Effector memory CD4-positive, alpha-beta T cell (primary cell): ENCODE measurements at places on chromosomes 6 and 20.

DNA sequence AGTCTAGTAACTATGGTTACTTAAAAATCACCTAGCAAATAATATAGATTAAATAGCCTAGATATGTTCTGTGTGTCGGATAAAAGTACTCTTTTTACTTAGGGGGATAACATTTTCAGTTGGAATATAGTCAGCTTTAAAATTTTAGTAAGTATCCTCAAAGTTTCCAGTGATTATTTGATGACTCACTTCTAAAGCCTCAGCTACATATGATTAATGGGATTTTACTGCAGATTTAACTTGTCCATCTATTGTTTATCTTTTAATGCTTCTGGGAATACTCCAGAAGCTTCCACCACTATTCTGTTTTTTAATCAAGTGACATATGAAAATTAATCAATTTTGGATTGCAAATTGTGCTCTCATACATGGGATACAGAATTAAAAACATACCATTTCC is 8.7 kb upstream of the TENT5A start:
- no peak for DNase-seq

DNA sequence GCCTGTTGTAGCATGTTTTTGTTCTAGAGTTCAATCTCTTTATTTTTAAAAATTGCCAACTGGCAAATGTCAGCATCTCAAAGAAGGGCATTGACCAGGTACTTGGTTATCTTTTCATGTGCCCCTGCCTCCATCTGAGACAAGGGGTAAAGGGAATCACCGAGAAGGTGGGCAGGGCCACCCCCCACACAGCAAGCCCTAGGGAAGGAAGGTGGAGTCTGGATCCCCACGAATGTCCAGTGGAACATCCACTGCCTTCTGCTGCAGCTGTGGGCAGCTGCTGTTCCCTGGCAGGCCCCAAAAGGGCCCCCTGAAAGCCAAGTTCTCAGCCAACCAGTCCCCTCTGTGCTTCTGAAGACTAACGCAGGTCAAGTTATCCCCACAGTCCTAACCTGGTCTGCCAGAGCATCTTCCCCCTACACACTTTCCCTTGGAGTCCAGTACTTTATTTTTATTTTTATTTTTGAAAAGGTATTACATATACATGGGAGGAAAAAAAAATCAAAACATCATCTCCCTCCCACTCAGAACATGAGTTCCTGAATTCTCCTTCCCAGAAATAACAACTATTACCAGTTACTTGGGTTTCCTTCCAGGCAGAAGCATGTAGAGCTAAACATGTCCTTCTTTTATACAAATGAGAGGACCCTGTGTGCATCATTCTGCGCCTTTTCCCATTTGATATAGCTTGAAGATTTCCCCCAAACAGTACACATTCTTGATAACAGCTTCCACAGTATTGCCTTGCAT is 253.7 kb downstream of the MAFB start:
- no peak for DNase-seq

DNA sequence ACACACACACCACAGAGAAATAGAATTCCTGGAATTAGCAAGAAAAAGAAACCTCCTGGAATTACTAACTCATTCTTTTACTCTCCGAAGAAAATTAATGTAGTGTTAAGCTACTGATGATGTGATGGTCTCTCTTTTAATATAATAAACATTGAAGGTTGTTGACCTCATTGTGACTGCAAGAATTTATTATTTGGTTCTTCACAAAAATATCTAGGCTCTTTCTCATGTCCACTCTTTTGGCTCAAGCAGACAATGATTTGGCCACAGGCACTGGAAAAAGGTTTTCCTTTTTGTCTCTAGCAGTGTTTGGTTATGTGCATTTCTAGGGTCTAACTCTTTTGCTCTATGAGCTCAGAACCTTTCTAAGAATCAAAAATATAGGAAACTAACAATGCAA is 811.9 kb downstream of the TENT5A start:
- no peak for DNase-seq

GRCh38 chr20:37567331-37567665 is 39.6 kb upstream of the BLCAP start:
- DNase-seq, result no peak

GRCh38 chr6:140874066-140874465 is 1258.7 kb upstream of the GJE1 start:
- DNase-seq, result no peak

- no peak for DNase-seq
Observed at GRCh38 chr6:131459005-131459404, 114.0 kb upstream of the ARG1 start.

DNA sequence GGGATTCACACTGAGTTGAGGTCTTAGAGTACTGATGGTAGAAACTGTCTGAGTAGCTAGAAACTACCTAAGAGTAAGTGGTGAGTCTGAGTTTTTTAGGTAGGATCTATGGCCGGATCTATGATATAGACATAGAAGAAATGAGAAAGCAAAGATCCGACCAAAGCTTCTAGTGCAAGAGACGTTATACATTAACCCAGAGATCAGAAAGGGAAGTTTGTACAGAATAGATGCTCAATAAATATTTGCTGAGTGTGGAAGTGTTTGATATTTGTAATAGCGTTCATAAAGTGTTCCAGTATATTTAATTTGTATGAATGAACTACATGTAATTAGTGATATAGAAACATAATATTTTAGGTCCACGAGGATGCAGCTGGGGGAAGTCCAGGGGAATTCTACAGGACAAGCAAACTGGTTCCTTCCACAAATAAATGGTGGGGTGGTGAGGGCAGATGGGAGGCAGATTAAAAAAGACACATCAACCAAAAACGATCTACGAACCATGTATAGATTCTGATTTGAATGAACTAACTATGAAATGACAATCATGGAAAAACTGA is 31.9 kb upstream of the JARID2 start:
- no peak for DNase-seq
